Germinal center (tissue), 1 donor: ENCODE measurements at places on chromosomes 7 and 10.

- peak; percentile 54 for DNase-seq
These were observed 30.6 kb downstream of the CISD1 start for GRCh38 chr10:58299580-58299979.

- no peak for DNase-seq
These were observed 46.3 kb downstream of the SPAG6 start for GRCh38 chr10:22391600-22391999.

DNA sequence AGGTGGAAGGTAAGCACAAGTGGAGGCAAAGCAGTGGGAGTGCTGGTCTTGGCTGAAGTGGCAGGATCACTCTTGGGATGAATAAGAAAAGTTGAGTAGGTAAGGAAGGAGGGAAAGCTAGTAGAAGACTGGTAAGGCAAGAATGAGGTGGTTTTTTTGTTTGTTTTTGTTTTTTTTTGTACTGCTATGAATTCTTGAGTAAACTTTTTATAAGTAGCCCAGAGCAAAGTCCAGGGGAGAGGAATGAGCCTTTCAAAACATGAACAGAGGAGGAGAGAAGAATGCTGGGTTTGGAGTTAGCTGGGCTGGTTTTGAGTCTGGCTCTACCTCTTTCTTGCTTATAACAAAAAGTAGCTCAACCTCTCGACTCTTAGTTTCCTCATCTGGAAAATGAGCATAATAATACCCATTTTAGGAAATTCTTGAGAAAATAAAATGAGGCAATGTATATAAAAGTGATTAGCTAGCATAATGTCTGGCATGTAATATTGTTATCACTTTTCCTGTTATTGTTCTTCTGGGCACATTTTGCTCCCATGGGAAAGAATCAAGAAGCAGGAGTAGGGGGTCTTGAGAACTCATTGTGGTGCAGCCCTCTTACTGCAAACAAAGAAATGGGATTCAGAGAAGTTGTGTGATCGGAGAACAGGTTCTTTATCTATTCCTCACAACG, 24.1 kb upstream of the LRRC17 start:
- DNase-seq = no peak

- DNase-seq = peak; percentile 7
These were observed 164.6 kb upstream of the PPP1R3A start for GRCh38 chr7:114083166-114084001.

DNA sequence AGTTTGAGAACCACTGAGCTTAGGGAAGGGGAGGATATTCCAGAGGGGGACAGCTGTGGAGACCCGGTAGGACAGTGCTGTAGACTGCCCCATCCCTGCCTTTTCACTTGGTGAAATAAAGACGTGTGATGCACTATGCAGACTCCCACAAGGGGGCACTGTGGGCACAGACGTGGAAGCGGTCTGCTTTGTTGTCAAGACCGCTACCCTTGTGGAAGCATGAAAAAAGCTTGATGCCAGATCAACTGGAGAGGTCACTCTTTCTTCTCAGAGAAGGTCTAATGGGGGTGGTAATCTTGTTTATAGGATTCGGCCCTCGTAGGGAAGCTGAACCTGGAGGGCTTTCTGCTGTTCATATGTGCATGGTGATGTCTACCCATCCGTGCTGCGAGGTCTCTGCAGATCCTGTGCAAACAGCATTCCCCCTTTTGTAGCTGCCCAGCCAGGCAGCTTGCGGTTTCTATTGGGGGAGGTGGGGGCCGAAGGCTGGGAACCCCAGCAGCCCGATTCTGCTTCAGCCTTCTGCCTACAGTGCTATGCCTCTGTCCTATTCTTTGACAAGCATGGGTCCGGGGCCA, 13.7 kb downstream of the RPS24 start:
- peak; percentile 56 for DNase-seq

DNA sequence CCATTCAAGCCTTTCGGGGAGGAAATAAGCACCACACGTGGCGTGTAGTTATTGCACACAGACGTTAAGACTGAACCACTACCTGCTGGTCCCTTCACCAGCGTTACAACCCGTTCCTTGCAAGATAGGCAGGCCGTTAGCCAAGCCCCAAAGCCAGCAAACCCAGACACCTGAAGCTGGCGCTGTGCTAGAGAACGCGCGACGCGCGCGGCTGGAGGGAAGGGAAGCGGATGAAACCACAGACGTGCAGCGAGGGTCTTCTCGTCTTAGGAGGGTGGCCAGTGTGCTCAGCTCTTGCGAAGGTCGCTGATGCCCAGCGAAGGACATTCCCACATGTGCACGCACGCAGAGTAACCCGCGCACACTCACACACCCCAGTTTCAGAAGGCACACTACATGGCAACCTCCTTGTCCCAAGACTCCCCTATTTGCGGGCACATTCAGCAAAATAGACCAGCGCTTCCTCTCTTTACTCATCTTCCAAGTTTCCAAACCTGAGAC, 980 bp downstream of the TMEM26 start:
- no peak for DNase-seq

DNA sequence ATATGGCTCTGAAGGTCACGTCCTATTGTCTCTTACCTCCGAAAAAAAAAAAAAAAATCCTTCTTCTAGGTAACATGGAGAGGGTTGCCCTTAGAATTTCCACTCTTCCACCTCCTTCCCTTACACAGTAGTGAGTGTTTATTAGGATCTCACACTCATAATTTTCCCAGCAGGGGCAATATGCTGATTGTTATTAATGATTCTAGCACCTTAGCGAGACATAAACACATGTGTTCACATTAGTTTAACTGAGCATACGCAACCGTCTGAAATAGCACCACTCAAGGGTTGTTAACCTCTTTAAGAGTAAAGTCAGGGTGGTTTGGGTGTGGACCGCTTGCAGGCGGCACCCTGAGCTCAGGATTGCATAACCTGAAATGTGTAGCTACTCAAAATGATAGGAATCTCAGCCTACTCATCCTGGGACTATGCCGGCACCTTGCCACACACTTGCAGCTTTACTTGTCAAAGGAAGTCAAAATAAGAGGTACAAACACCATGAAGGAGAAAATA, 52.2 kb downstream of the CPEB3 start:
- DNase-seq = no peak

GRCh38 chr10:132974886-132975830, 32.8 kb upstream of the CFAP46 start:
- DNase-seq = no peak

DNA sequence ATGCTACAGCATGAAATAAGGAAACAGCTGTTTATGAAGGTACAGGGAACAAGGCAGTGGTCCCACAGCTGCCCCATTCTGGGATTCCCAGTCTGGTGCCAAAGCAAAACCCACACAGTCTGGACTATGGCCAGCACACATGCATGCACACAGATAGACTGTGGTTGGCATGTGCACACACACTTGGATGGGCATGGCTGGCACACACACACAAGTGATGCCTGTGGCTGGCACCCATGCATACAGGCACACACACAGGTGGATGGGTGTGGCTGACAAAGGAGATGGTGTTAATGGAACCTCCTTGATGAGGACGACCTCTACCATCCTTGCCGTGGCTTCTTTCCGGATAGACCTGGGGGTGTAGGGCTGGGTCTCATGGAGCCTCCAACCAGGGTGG, 114.0 kb upstream of the LYZL2 start:
- no peak for DNase-seq

- DNase-seq = peak; percentile 11
These were observed 5.8 kb upstream of the GGCT start for GRCh38 chr7:30510124-30511075.

DNA sequence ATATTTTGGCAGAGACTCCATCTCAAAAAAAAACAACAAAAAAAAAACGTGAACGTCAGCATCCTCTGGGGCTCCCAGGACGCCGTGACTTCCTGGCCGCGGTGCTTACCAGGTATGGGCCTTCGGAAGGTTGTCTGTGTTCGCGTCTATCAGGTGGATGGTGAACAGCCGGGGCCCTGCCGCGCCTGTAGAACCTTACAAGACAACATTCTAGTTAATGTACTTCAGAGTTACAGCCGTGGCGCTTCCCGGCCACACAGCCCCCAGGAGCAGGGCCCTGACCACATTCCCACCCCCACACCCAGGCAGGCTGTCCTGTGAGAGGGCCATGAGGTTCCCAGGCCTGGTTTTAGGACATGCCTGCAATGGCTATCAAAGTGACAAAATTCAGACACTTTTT, 111.0 kb downstream of the SMURF1 start:
- no peak for DNase-seq

DNA sequence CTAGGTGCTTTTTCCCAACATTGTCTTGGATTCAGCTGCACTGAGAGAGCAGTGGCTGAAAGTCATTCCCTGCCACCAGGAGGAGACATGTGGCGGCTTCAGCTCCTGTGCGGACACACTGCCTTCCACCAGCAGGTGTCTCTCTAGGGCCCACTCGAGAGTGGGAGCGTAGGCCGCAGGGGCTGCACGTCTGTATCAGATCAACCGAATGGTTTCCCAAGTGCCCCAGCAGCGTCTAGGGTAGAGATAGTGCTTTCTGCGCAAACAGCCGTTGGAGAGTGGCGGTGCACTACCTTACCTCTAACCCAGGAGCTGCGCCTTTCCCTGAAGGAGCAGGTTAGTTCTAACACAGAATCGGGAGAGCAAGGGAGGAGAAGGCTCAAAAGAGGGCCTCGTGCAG, 31.7 kb downstream of the PAPOLB start:
- DNase-seq = peak; percentile 57

- DNase-seq = no peak
These were observed 26.9 kb downstream of the BLVRA start for GRCh38 chr7:43785420-43785819.

GRCh38 chr7:17176371-17177032, 122.0 kb upstream of the AHR start:
- DNase-seq = no peak

DNA sequence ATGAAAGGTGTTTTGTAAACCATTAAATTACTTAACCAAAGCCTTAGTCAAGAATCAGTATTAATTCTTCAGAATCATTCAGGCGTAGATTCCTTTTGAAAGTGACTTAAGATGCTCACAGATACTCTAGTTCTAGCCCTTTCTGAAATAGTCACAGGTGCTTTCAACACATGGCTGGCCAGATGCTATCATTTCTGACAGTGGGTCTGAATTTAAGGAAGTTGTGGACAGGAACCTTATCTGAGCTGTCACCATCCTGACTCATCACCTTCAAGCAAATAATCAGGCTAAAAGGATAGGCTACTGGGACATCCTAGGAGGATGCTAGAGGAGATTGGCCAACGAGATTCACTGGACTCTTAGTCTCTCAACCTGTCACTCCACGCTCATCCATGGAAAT, 501.5 kb downstream of the LRMDA start:
- DNase-seq = no peak

DNA sequence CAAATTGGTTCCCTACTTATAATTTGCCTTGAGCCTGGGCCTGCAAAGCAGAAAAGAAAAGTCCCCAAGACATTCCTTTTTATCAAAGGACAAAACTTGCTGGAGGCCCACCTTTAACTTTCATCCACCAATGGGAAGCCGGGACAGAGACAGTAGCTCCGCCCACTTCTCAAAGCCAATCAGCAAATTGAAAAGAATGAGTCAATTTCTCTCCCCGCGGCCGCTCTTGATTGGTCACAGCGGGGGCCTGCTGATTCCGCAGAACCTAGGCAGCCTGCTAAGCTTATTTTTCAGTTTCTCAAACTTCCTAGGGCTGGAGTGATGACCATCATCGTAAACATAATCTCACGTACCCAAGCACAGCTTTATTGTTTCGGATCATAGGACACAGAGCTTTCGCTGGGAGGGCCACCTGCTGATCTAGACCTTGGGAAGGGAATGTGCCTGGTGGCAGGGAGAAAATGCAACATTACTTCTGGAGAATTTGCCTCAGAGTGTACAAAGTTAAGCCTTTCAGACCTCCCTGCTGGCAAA, at the start of gene SLC13A4:
Gene SLC13A4 (minus strand): TSS at position 51 of the 534 bp plus-strand sequence. CDS start 690 bp downstream, outside the sequence.
- no peak for DNase-seq

DNA sequence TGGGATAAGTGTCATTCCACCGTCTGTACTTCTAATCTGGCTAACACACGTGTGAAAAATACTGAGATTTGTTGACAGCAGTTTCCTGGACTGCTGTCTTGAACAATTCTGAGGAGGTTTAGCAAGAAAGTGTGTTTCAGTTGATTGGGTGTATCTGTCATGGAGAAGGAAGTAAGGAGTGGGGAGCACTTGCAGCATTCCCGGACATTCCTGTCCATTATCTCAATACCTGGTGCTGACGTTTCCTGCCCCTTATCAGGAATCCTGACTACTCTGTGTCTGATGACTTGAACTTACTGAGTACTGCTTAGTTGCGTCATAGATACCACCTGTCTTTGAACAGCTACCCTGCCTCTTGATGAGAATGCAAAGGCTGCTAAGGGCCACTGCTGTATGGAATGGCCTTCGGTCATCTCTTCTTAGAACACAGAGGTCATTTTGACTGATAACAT, 72.0 kb upstream of the VKORC1L1 start:
- DNase-seq = no peak

DNA sequence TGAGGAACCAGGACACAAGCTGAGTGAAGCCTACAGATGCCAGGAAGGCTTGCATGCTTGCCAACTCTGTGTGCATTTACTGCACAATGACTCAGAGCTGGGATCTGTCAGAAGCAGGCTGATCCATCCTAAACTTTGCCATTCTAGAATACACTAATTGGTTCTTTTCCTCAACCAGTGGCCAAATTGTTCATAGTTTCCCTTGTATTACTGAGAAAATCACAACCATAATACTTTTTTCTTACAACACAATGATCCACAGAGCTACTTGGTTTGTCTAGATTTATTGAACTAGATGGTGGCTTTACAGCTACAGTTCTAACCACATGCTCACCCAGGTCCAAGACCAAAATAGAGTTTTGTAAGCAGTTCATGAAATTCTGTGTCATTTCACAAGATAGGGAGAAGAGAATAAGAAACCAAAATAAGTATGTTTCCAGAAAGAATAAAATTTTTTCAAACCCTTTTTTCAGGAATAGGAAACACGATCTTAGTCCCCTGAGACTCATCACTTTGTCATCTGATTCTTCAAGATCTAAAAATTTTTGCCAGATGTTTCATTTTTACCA, 21.0 kb upstream of the LRRC17 start:
- no peak for DNase-seq

DNA sequence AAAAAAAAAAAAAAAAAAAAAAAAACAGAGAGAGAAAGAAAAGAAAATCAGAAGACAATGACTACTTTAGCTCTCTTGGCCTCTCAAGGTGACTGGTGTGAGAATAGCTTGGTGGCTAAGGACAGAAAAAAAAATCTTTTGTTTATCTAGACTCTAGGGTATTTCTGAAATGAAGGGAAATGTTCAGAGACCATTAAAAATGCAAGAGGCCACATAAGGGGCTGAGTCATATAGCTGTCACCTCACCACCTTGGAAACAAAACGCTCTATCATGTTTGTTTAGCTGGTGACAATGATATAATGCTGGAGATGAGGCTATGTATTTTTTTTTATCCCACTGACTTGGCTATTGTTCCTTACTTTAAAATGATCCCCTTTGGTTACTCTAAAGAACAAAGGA, 287.0 kb upstream of the CDC14C start:
- no peak for DNase-seq

GRCh38 chr10:79132681-79133381, 64.1 kb downstream of the ZMIZ1 start:
- no peak for DNase-seq

- DNase-seq = no peak
These were observed 185.0 kb upstream of the TMEM196 start for GRCh38 chr7:19958309-19958896.

- DNase-seq = no peak
These were observed 25.4 kb downstream of the HECW1 start for GRCh38 chr7:43137811-43138210.
